ENCODE measurements at places on chromosomes 1 and 21.

DNA sequence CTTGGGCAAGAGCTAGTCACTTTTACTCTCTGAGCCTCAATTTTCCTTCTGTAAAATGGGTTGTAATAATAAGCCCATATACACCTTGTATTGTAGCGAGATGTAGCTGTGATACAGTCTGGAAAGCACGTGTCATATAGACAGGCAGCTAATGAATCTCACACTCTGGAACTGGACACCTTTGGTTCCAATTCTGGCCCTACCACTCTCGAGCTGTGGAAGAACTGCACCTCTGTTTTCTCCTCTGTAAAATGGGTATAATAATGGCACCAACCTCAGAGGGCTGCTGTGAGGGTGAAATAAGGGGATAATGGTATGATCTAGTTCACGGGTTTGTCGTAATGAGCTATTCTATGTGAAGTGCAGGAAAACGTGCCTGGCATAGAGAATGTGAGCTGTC is 668 bp upstream of the PADI4 start:
- no peak for DNase-seq

DNA sequence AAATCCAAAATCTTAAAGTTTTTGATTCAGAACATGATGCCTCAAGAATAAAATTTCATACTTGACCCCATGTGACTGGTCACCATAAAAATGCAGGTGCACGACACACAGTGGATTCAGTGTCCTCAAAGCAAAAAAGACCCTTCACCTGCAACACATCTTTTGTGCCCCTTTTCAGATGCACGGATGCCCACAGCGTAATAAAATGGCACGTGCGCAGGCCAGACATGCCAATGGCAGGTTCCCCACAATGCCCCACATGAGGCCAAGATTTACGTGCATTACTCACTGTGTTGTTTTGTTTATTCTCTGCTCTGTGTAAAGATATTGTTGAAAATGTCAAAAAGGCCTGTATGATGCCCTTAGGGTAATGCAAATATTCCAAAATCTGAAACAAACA is 9.3 kb downstream of the KCNA10 start:
- DNase-seq, result no peak

- DNase-seq, result peak; percentile 87
Observed at GRCh38 chr1:1630191-1630964, 1.6 kb upstream of the MMP23B start.

- DNase-seq, result no peak
Observed at GRCh38 chr1:2879591-2879990, 78.1 kb upstream of the TTC34 start.

GRCh38 chr1:220806408-220806807 is 19.7 kb downstream of the MTARC1 start:
- DNase-seq, result no peak

DNA sequence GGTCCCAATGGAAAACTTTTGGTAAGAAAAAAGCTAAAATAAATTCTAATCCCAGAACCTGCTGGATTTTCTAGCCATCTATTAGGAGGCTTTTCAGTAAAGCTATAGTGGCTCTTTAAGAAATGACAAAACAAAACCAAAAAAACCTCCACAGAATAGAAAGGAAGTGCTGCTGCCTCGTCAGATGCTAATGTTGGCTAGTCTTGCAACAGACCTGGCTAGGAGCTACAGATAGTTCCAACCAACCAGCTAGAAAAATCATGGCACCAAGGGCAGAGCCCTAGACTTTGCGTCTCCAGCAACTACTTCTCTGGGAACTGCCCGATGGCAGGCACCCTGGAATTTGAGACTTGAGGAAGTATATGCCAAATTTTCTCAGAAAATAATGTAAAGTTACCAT is 7.6 kb downstream of the CD101 start:
- DNase-seq, result no peak

DNA sequence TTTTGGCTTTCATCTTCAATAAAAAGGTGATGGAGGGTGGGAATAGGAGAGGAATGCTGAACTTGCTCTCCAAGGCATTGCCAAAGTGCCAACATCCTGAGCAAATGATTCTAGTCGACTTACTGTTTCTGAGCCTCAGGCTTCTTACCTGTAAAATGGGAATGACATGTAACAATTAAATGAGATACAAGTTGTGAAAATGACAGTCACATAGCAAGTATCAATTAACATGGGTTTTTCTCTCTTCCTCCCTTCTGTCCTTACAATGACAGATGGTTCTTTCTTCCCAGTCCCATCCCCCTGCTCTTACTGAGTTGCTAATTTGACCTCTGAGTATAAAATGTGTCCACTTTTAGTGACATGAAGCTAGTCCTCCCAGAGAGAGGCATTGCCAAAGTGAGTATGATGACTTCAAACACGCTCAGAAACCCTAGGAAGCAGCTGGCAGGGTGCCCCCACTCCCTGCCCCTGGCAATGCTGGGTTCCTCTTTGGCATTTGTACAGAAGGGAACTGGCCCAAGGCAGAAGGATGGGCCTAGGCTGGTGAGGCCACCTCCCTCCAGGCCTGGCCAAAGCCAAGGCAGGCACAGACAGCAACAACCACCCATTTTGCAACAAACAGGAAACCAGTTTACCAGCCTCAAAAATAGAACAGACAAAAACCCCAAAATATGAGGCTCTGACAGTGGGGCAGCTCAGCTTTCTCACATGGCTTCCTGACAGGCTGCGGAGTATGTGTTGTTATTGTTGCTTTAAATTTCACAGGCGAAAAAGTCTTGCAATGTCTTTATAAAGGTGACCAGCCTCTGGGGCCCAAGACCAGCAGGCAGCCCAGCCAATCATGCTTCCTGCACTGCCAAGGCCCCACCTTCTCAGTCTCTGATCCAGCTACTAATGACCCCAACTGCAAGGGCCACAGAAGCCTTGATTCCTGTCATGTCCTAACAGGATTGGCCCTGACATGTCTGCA is 115.9 kb downstream of the HIVEP3 start:
- DNase-seq, result no peak

DNA sequence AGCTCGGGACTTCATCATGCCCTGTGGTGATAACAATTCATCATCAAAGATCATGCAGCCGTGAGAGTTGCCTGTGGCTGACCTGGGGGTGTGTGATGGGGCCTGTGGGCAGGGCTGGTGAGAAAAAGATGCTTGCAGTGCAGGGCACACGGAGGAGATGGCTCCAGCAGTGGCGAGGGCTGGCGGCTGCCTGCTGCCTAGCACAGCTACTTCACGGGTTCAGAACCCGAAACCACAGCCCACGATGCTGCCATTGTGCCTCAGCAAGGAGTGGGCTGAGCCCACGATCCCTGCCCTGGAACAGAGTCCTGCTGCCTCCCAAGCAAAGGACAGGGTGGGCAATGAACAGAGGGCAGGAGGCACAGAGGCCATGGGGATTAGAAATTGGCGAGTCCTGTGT is 631 bp upstream of the KRTAP10-9 start:
- DNase-seq, result no peak

- DNase-seq, result no peak
Observed at GRCh38 chr1:224996266-224996665, 66.8 kb downstream of the DNAH14 start.

- no peak for DNase-seq
Observed at GRCh38 chr1:199121047-199121446, 482.2 kb downstream of the PTPRC start.

GRCh38 chr1:71634159-71634558 is 553.3 kb upstream of the ZRANB2 start:
- no peak for DNase-seq

DNA sequence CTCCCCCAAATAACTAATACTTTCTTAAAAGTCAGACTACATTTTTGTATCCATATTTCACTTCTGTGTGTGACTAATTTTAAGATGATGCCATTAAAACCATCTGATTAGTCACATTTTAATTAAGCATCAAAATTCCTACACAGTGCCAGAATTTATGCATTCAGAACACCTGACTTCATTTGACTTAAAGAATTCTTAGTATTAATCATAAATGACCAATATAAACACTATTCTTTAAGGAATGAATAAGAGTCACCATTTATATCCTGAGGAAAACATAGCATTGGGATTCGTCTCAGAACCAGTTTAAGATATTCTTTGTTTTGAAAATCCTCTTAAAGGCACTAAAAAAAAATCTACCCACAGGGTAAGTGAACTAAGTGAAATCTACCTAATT is 37.0 kb downstream of the TM2D1 start:
- no peak for DNase-seq
